ENCODE measurements at places on chromosomes 7 and 10.
A peak's percentile ranks its signal among the peaks of the same experiment; 100 is the strongest.

DNA sequence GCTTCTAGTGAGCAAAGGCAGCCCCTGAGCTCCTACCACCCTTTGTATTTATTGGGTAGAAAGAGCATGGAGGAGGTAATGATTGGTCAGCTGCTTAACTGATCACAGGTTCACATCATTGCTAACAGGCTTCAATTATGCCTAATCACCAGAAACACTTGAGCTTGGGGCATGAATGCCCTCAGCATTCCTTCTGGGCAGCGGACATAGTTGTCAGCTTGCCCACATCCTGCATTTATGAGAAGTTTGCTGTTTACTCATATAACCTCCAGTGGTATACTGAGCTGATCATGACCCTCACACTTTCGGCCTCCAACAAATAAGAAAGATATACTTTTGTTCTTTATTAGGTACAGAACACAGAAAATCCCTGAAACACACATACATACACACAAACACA, 140.3 kb upstream of the ODAD2 start:
- DNase-seq: no peak

DNA sequence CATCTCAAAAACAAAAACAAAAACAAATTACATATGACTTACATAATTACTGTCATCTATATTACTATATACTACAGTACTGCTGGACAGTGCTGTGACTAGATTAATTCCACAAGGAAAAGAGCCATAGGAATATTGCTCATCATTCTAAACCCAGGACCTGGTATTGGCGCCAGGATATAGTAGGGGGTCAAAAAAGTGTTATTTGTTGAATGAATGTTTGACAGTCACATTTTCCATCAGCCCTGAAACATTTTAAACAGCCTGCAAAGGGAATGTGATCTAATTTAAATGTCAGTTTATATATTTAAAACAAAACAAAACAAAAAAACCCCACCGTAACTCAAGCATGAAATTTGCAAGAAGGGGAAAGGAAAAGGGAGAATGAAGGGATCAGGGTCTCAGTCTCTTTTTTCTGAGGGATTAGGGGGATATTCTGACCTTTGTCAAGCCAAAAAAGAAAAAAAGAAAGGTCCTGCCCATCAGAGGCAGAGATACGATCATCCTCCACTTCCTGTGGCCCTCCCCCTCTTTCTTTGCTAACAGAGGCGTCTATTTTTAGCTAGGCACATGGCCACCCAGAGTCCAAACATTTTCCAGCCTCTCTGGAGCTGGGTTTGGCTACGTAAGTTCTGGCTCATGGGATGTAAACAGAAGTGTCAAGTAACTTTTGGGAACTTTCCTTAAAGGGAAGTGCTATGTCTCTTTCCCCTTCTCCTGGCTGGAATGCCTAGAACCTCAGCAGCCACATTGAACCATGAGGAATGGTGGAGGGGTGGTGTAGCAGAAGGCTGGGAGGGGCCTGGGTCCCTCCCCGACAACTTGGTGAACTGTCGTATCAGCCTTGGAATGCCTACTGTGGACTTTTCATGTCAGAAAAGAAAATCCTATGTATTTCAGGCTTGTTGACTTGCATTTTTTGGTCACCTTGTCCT, 44.6 kb upstream of the DLG5 start:
- no peak for DNase-seq

DNA sequence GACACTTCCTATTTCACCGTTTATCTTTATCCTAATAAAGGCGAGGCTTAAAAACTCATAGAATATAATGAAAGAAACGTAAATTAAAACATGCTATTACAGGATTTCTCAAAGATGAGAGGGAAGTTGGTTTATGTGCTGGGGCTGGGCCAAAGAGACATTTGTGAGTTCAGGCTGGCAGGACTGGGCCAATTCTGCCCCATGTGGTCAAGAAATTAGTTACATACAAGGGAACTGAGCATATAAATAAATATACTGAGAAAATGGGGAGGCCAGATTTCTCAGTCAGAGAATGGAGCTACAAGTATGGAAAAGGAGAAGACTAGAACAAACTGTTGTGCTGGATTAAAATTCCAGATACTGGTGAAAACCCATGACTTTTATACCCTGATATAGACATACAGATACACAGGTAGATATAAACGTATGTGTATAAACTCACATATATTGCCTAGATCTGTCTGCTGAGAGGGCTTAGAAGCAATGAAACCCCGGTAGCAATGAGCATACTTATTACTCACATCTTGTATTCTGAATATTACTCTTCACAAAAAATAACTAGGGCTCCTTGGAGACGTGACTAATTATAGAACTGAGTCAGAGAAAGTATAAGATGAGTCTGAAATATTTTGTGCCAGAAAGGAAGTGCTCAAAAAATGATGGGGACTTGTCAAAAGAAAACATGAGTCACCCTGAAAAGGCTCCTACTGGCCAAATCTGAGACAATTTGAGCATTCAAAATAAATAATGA, 155.7 kb upstream of the FGFR2 start:
- DNase-seq: no peak

DNA sequence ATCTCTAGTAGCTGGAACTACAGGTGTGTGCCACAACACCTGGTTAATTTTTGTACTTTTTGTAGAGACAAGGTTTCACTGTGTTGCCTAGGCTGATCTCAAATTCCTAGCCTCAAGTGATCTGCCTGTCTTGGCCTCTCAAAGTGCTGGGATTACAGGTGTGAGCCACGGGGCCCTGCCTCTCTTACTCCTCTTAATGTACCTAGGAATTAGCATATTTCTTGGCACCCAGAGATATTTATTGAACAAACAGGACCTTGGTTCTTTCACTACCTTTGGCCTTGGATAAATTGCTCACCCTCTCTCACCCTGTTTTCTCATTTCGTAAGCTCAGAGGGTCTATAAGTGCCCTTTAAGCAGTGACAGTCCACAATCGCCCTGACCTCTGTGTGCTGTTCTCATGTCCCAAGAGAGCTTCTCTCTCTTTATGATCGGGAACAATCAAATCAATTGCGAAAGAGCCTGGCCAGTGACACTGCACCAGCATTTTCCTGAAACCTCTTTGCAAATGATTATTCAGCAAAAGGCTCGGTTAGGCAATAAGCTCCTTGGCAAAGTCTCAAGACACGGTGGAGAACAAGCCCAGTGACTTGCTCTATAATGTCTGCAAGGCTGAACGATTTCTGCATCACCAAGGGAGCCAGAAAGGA, 117.7 kb downstream of the APBB1IP start:
- DNase-seq: no peak

DNA sequence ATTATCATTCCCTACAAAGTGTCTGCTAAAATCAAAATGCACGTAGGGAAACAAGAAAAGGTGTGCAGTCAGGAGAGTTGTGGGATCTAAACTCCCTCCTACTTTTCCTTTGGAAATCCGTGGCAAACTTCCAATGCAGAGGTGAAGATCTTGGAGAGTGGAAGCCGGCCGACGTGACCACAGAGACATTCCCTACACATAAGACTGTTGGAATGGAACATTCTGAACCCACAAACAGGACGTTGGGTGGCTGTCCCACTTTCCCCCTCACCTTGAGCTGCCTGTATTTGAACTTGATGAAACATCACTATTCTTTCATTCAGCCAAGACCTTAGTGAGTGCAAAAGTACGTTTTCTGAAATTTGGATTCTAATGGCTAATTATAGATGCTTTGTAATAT, 65.9 kb downstream of the PRKCQ start:
- DNase-seq: no peak

GRCh38 chr7:139829775-139830117, 682 bp downstream of the TBXAS1 start:
- no peak for DNase-seq

GRCh38 chr7:23470330-23471105, at the start of gene IGF2BP3:
TSS of gene IGF2BP3 (minus strand) at chr7:23470491. CDS start at chr7:23470110, 381 bp downstream.
- DNase-seq: no peak

- no peak for DNase-seq
Measured at GRCh38 chr7:151453326-151453791, 13.4 kb upstream of the CRYGN start.

DNA sequence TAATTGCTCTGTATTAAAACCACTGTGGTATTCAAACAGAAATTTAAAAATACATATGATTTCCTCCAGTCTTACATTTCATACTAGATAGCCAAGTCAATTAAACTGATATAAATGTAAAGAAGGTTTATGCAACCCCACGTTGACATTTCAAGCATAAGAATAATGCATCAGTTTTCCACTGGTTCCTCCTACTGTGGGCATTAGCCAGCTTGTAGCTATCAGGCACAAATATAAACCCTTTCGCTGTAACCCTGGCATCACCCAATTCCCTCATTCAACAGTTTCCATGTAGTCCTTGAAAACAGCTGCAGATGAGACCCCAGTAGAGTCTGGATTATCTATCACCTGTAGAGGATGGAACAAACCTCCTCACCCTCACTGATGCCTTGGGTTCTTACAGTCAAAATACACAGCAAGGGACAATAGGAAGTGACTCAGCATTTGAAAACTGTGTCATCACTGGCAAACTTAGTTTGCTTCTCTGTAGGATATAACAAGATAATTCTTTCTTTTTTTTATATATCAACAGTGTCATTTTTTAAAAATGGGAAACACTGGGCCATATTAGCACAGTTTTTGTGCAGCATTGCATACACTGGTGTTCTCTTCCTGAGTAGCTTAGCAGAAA, 113.0 kb downstream of the PDE1C start:
- DNase-seq: no peak

- DNase-seq: no peak
Measured at GRCh38 chr10:127812041-127812440, 75.1 kb downstream of the FOXI2 start.

DNA sequence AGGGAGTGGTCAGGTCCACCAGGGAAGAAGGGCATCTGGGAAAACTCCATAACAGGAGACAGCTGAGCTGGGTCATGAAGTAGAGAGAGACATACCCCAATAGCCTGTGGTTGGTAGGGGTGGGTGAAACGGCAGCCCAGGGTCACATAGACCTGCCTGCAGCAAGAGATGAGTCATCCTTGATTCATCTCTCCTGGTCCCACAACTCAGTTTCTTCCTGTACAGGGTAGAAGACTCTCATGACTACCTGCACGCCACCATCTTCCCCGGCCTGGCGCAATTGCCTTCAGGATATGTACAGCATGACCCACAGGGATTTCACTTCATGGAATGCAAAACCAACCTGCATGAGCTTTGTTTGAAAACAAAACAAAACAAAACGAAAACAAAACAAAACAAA, 45.1 kb upstream of the ADAM12 start:
- DNase-seq: no peak

DNA sequence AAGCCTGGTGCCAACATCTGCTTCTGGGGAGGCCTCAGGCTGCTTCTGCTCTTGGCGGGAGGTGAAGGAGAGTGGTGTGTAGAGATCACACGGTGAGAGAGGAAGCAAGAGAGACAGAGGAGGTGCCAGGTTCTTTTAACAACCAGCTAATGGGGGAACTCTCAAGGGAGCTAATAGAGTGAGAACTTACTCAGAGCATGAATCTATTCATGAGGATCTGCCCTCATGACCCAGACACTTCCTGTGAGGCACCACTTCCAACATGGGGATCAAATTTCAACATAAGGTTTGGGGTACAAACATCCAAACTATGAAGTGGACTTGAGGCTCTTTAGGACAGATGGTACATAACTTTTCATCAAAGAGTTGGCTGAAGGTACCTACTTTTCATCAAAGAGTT, 5.1 kb upstream of the ZNF32 start:
- no peak for DNase-seq

- no peak for DNase-seq
Measured at GRCh38 chr10:75497997-75498883, 66.8 kb downstream of the LRMDA start.

DNA sequence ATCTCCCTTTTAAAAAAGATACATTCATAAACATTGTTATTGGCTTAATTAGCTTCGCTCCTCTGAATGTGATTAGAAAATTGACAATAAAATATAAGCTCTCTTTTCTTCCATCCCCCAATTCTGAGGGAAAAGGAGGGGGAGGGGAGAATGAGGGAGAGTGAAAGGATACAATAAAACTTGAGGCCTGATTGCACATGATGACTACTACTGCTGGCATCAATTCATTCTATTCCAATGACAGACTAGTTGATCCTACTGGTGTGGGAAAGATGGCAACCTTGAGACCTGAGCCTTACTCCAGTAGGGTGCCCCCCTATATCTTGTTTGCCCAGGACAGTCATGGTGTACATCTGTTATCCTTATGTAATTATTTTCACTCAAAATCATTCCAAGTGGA, 4.5 kb upstream of the IQUB start:
- DNase-seq: no peak

DNA sequence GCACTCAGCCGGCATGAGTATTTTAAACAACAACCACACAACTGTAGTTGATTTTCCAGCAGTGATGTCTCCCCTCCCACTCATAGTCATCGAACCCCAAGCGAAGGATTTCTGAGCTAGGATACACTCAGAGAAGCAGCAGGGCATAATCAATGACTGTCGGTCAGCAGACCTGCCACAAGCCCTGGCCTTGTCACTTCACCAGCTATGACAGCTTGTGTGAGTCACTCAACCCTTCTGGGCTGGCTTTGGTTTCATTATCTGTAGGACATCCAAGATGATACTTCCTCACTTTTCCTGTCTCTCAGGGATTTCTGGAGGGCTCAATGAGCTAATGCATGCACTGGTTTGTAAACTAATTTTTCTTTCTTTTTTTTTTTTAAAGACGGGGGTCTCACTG, 22.0 kb upstream of the UBE3C start:
- no peak for DNase-seq

DNA sequence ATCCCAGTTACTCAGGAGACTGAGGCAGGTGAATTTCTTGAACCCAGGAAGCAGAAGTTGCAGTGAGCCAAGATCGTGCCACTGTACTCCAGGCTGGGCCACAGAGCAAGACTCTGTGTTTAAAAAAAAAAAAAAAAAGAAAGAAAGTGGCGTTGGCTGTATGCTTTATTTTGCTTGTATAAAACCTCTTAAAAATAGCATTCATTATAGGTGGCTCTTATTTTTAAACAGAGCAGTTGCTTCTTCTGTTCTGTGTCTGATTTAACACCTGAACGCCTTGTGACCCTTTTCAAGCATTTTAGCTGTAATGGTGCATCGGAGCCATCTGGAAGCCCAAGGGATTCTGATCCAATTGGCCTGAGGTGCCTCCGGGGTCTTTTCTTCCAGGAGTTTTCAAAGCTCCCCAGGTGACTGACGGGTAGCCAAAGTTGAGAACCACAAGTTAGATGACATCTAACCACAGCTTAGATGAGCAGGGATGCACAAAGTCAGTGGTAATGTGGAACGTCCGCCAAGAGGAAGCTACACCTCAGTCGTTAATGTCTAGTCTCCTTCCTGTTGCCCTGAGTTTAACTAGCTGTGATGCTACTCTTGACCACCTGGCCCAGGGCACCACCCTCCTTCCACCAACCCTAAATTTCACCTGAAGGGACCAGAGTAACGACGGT, 274.6 kb upstream of the KLF6 start:
- peak; percentile 6 for DNase-seq

- no peak for DNase-seq
Measured at GRCh38 chr7:101156866-101157589, 2.8 kb downstream of the AP1S1 start.

GRCh38 chr7:82998436-82998835, 164.2 kb downstream of the PCLO start:
- DNase-seq: no peak

DNA sequence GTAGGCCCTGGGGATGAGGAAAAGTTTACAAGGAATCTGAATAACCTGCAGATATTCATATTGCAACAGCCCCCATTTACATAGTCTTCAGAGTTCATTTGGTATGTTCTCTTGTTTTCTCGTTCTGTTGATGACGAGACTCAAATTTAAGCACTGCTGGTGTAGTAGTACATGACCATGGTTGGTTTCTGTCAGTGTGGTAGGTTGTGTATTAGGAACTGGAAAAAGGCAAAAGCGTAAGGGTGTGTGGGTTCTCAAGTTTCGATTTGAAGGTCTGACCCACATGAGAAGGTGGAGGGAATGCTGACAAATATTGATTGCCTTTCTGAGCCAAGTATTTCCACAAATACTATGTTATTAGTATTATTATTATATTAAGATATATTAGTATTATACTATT, 151.7 kb downstream of the AUTS2 start:
- DNase-seq: no peak
